ENCODE measurements at places on chromosomes 2 and 18.
A peak's percentile ranks its signal among the peaks of the same experiment; 100 is the strongest.

DNA sequence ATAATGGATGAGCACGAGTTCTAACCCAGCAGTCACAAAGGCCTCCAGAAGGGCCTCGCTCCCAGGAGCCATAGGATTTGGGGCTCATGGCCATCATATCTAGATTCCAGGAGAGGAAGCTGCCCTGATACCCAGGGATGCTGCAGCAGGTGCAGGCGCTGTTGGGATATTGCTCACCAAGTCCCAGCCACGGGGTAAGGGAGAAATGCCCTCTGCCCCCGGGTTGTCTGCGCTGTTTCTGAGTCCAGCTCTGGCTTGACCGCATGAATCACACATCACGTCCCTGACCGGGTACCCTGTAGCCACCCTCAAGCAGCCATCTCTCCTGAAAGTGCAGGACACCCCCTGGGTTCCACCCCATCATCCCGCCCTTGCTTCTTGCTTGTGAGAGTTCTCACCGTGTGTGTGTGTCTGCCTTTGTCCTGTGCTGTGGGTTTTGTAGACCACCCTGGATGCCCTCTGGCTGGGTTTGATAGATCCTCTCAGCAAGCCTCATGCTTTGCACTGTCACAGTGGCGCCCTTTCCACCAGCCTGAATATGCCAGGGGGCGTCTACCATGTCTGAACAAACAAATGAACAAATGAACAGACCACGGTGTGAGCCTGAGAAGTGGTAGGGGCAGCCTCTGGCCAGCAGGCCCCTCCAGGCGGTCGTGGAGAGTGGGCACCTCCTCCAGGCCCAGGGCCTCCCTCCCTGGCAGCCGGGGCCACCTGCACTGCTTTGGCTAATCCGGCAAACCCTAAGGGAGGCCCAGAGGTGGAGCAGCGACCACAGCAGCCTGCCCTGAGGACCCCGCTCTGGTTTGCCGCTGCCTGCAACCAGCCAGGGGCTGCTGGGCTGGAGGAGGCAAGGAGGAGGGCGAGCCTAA lies 32.1 kb downstream of the ADRA2B start:
- DNase-seq, result no peak

DNA sequence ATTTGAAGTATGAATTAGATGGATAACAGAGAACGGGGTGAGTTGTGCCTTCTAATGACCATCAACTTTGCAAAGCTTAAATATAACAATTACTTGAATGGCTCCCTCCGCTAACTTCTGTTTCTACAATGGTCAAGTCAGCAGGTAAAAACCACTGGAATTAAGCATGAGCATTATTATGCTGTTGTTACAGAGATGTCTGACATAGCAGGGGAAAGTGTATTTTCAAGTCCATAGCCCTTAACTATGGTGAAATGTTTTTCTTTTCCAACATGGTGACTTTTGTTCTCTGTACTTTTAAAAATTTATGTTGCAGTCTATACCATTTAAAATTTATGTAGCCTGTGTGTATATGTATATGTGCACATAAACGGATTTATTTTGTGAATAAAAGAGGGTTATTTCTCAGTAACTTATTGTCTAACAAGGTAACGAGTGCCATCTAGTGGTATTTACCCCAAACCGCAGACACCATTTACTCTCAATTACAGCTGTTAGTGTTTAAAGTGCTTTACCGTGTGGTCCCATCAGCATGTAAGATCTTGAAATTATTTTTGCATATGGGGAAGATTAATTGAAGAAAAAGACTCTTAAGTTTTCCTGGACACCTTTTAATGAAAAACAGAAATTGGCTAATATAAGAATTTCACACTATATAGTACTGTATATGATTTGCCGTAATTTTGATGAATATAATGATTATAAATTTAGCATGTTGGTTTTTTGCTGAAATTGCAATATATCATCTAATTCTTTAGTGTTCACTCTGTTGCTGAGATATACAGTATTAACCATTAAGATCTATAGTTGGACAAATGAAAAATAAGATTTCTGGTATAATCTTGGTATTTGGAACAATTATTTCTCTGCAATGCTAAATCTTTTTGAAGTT lies 78.2 kb downstream of the UBE2E3 start:
- DNase-seq, result peak; percentile 3

GRCh38 chr2:7523481-7524120 lies 606.4 kb downstream of the RNF144A start:
- no peak for DNase-seq

DNA sequence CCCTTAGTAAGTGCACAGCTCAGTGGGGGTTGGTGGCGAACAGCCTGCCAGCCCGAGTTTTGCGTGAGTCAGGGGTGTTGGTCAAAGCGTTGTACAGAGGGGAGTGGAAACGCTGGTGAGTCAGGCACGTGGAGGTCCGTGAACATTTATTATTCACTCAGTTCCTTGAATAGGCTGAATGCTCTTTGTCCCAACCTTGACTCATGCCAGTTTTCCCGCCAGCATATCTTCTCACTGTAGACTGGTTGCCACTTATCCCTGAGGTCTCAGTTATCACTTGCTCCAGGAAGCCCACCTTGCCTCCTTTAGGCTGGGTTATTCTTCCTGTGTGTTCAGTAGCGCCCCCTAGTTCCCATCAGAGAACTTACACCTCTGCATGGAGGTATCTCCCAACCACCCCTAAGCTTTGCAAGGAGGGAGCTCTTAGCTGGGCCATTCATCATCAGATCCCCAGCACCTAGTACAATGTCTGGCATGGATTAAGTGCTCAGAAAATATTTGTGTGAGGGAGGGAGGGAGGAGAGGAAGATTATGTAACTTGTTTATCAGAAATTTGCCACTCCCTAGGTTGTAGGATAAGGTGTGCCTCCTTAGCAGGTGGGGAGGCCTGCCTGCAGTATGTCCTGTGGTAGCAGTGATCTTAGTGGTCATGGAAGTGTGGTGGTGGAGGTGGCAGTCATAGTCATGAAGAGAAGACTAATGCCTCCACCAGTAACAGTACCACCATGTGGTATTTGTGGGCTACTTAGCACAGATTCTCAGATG lies 72.1 kb downstream of the CABLES1 start:
- DNase-seq, result no peak

- DNase-seq, result no peak
These were observed 20.2 kb upstream of the PAX3 start for GRCh38 chr2:222318712-222319585.

DNA sequence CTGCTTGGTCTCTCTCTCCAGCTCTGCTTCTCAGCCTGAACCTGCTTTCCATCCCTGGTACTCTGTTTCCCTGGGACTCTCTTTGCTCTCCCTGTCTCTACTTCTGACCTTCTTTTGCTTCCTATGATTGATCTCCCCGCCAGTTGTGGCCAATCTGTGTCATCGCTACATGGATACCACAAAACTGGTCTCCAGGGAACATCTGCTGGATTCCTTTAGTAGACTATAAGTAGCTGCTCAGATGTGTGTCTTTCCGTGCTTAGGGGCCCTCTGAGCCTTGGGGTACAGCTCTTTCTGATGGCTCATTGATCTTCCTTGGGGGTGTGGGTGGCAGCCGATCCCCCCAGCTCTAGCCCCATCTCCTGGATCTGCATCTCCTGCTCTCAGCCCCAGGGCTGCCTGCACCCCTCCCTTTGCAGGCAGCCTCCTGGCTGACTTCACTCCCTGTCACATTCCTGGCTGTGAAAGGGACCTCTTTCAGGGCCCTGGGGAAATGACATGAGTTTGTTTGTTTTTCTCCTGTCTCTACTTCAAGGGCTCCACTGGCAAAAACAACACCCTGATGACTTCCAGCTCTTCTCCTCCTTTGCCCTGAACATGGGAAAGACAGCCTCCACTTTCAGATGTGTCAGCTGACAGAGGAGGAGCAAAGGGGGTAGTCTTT lies 333.7 kb downstream of the CYP26B1 start:
- no peak for DNase-seq

- DNase-seq, result no peak
These were observed 143.6 kb downstream of the WDPCP start for GRCh38 chr2:63444565-63445288.

- DNase-seq, result peak; percentile 94
These were observed at the start of gene ZCCHC2 for GRCh38 chr18:62522504-62523254. Gene ZCCHC2 (plus strand): TSS chr18:62523025. CDS start chr18:62523425, 400 bp downstream.

DNA sequence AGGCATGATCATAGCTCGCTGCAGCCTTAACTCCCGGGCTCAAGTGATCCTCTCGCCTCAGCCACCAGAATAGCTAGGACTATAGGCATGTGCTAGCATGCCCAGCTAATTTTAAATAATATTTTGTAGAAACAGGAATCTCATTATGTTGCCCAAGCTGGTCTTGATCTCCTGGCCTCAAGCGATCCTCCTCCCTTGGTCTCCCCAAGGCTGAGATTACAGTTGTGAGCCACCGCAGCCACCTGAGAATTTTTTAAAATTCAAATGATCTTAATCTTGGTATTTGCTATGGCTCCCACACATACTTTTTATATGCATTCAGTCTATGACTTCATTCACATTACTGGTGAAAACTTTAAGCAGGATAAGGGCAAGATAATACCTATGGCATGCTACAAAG lies 13.1 kb downstream of the KRCC1 start:
- DNase-seq, result no peak

GRCh38 chr2:216242365-216242764 lies 129.9 kb downstream of the MARCHF4 start:
- no peak for DNase-seq

DNA sequence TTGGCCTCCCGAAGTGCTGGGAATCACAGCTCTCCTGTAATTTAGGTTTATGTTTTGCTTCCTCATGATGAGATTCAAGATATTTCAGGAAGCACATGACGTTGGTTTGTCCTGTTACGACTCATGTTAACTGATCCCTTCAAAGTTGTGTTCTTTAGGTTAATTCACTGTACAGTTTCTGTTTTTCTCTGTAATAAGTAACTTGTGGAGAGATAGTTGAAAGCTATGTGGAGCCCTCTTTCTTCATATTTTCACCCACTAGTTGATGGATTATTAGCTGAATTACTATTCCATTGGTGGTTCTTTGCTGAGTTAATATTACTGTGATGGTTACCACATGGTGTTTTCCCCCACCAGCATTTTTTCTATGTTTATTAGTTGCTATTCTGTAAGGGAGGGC lies 18.3 kb upstream of the CHCHD5 start:
- DNase-seq, result no peak

GRCh38 chr2:226584518-226585055 lies 215.0 kb downstream of the IRS1 start:
- DNase-seq, result no peak

DNA sequence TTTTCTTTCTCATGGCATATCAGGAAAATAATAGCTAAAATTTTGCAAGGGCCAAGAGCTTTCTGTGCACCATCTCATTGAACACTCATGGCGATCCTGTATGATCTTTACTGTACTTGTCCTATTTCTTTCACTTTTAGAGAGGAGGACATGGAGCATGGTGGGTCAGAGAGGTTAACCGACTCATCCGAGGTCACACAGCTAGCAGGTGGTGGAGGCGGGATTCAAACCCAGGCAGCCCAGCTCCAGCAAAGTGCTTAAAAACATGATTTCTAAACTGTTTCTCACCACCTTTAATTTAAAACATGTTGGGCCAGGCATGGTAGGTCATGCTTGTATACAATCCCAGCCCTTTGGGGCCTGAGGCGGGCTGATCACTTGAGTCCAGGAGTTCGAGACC lies 6.4 kb downstream of the NGEF start:
- DNase-seq, result no peak

GRCh38 chr2:63676135-63676534 lies 87.4 kb downstream of the MDH1 start:
- DNase-seq, result no peak

DNA sequence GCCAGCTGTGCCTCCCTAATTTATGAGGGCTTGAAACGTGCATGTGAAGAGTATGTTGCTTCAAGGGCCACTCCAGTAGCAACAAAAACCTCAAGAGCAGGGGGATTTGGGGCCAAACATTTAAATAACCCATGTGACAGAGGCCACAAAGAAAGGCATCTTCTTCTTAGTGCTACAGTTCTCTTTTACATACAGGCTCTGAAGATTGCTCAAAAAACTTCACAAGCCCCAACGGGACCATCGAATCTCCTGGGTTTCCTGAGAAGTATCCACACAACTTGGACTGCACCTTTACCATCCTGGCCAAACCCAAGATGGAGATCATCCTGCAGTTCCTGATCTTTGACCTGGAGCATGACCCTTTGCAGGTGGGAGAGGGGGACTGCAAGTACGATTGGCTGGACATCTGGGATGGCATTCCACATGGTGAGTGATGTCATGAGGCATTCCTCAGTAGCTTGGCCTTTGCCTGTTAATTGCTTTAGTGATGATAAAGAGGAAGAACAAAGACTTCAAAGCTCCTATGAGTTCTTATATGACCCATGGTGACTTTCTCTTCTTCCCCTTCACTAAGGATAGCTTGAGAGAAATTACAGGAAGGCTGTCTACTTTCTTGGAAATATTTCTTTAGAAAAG lies 40.1 kb downstream of the NRP2 start:
- no peak for DNase-seq
